Islet precursor cell (in vitro differentiated cells): ENCODE measurements at places on chromosomes 1 and 21.
A peak's percentile ranks its signal among the peaks of the same experiment; 100 is the strongest.

GRCh38 chr1:68043443-68044090 lies 6.9 kb downstream of the DIRAS3 start:
- no peak for DNase-seq

GRCh38 chr1:151715726-151716404 lies 738 bp downstream of the CELF3 start:
- peak; percentile 57 for DNase-seq

GRCh38 chr1:173095632-173096031 lies 44.9 kb upstream of the TNFSF18 start:
- no peak for DNase-seq

GRCh38 chr1:3578906-3579305 lies 32.4 kb downstream of the MEGF6 start:
- no peak for DNase-seq

DNA sequence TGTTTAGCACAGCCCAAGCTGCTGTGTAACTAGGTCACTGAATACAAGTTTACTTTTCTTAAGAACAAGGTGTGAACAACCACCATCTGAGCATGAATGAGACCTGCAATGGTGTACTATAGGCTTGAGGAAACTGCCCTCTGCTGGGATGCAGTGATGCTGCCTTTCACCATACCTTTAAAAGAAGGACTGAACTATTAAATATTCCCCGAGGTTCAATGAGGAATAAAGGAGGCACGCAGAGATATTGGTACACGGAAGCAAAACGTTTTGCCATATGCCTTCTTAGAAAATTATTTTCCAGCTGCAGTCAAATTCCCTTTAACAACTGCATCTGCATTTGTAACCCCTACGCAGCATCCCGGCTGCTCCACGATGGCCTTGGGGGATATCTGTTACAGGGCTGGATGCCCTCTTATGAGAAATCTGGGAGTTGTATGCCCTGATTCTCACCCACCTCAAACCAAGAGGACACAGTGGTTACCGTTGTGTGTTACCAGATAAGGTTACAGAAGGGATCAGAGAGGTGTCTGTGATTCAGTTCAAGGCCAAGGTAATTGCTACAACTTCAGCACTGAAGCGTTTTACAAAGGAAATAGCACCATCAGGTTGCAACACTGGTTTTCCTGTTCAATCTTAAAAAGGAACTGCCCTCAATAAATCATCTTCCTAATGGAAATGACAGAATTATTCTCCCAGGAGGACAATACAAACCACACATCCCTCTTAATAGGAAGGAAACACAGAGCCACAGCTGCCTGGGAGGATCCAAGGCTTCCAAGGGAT lies 470.5 kb downstream of the LTN1 start:
- no peak for DNase-seq

DNA sequence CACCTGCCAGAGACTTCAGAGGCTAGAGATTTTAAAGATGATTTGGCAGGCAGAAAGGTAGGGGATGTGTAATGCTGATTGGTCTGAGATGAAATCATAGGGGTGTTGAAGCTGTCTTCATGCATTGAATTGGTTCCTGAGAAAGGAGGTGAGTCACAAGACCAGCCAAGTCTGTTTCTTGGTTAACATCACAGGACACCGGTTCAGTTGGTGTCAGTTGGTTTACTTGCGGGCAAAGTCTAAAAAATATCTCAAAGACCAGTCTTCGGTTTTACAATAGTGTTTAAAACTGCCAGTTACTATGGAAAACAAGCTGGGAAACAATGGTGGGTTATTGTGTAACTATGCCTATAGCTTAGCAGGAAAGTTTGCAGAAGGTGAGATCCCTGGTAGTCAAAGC lies 305.9 kb downstream of the BARHL2 start:
- DNase-seq, result no peak

DNA sequence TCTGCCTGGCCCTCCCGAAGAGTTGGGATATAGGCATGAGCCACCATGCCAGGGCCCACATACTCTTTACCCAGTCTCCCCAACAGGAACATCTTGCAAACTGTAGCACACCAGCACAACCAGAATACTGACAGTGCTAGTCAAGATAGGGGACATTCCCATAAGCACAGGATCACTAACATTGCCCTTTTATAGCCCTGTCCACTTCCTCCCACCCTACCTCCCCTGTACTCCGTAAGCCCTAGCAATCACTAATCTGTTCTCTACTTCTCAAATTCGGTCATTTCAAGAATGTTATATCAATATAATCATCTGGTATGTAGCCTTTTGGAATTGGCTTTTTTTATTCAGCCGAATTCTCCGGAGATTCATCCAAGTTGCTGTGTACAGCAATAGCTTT lies 5.9 kb downstream of the SDHB start:
- DNase-seq, result no peak

DNA sequence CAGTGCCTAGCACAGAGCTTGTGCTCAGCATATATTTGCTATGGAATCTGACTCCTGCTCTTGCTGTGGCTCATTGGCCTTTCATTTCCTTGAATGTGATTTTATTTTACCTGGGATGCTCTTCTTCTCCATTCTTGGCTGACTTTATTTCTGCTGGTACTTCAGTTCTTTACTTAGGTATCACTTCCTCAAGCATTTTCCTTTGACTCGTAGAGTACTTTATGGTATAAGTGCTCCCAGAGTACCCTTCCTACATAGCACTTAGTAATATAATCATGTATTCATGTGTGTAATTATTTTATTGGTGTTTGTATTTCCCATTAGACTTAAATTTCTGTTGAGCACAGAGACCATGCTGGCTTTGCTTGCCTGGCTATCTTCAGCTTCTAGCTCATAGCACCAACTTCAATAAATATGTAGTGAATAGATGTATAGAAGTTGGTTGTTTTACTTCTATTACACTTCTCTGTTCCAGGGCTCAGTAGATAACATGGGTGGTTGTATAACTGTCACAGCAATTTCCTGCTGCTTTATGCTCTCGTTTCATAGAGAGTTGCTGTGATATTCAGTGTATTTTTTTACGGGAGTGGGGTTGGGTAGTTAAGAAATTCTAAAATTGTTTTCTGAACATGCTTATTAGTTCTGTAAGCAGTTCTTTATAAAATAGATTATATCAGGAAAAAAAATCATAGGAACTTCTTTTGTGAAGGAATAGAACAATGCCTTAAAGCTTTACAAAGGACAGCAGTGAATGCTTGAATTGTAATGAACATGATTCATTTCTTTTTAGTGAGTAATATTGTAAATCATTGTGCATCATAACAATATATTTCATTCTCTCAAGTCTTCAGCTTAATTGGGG lies 112.2 kb downstream of the NEK7 start:
- DNase-seq, result no peak

DNA sequence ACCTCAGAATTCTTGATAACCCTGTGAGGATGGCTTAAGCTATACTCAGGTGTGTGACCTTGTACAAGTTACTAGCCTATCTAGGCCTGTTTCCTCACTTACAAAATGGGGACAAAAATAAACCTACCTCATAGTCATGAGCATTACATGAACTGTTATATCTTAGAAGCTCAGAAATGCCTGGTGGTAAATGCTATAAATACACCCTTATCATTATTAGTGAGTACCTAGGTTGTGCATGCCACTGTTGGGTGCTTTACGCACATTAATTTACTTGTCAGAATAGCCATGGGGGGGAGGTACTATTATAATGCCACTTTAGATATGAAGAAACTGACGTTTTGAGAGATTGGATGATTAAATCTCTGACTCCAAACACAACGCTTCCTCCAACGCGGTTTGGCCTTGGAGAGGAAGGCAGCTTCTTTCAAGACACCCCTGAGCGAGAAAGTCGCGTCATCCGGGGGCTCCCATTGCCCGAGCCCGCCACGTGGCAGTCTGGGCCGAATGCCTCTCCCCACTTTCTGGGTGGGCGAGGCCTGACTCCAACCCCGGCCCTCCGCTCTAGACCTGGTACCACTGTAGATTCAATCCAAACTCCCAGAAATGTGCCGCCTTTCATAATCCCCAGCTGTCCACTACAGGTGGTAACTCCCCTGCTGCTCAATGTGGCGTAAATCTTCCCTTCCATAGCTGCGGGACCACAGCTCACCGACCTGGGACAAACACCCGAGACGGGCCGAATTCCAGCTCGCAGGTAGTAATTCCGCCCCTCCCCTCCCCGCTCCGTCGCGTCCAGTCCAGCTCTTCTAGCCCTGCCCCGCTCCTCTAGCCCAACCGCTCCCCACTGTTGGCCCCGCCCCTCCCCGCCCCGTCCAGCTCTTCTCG lies 771 bp upstream of the RAD54L start:
- no peak for DNase-seq

DNA sequence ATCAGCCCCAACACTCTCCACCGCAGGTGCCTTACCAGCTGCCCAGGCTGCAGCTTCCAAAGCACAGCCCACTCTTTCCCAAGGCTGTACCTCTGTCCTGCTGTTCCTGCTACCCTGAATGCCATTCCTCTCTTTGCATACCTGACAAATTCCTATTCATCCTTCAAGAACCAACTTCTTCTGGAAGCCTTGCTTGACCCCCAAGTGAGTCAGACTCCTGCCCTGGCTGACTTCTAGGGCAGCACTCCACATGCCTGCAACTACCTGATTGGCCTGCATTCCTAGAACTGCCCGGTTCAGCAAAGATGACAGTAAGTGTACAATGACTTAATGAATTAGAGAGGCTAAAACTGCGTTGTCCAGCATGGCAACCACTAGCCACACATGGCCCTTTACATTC lies 20.8 kb upstream of the PDZK1IP1 start:
- peak; percentile 88 for DNase-seq

GRCh38 chr1:201597551-201598230 lies 58.8 kb downstream of the NAV1 start:
- DNase-seq, result no peak

GRCh38 chr1:19240673-19241538 lies 10.4 kb downstream of the EMC1 start:
- no peak for DNase-seq

GRCh38 chr1:12596007-12596821 lies 21.8 kb downstream of the DHRS3 start:
- peak; percentile 93 for DNase-seq

DNA sequence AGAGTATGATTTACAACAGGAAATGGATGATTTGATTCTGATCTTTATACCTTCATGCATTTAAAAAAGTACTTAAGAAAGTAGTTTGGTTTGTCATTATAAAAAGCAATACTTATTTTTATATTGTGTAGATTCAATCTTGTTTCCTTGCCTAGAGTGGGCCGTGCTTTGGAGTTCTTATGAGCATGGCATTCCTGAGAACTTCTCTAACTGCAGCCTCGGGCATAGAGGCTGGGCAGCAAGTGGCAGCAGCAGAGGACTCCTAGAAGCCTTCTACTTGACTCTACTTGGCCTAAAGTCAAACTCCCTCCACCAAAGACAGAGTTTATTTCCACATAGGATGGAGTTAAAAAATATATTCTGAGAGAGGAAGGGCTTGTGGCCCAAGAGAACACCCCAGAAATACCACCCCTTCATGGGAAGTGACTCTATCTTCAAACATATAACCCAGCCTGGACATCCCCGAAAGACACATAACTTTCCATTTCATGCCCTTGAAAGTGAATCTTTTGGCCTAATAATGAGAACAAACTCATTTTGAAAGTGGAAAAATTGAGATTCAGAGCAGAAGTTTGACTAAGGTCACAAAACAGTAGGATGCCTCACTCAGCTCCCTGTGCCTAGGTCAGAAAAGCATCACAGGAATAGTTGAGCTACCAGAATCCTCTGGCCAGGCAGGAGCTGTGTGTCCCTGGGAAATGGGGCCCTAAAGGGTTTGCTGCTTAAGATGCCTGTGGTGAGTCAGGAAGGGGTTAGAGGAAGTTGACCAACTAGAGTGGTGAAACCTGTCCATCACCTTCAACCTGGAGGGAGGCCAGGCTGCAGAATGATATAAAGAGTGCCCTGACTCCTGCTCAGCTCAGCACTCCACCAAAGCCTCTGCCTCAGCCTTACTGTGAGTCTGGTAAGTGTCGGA lies at the start of gene IVL:
TSS of gene IVL (plus strand) at position 861 of the 916 bp plus-strand sequence. CDS start 1,252 bp downstream, outside the sequence.
- no peak for DNase-seq

DNA sequence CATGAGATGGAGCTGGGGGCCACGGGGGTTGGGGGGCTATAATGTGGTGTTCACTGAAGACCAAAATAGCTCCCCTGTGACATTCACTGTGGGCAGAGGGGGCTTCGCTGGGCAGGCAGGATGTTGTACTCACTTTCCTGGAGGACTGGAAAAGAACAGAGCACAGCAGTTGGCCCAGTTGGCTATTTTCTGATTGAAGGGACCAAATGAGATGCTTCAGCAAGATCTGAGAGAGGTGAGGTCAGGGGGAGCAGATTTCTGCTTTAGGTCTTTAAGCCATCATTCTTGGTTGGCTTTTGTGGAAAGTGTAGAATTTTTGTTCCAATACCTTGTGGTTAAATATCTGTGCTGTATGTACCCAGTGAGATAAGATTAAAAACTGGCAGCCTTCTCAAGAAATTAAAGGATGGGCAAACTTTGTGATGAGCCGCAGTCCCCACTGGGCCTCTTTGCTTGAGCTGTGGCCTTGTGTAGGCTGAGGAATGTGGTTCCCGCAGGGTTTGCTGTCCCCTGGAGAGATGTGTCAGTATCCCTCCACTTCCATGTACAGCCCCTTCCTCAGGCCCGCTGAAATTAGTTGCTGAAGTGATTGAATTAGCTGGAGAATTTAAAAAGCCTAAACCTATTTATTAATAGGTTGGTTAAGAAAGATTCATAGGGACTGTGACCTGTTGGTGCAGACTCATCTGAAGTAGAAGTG lies 80.7 kb downstream of the ATP5PO start:
- no peak for DNase-seq

- no peak for DNase-seq
These were observed 447.3 kb downstream of the PLA2G4A start for GRCh38 chr1:187275985-187276575.

DNA sequence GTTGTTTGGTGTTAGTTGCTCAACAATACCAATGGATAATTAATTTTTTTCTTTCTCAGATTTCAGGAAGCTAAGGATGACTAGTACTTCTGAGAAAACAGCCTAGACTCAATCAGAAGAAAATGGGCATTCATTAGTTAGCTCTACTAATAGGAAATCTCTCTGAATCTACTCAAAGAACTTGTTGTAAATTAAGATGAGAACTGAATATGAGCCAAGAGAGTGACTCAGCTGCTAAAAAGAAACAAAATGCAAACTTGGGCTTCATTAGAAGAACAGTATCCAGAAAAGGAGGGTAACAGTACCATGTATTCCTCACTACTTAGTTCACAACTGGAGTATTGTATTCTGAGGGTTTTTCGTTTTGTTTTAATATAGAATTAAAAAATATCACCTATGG lies 12.5 kb downstream of the FOXJ3 start:
- no peak for DNase-seq

- DNase-seq, result no peak
These were observed 65.2 kb upstream of the IFNLR1 start for GRCh38 chr1:24252185-24252780.

DNA sequence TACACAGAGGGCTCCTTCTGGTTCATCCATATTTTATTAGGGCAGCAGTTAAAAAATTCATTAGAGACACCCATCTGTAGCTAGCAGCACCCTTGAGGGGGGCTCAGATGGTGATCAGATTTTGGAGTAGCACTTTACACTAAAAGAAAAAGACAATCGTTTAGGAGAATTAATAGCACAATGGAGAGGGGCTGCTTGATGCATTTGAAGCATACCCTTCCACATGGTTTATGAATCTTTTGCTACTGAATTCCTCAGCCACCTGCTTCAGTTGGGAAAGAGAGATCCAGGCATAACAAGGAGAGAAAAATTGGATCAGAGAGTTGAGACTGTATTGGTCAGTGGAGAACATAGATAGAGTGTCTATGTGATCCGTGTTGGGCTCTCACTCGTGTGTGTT lies 54.4 kb downstream of the DISC1 start:
- DNase-seq, result no peak
